ENCODE measurements at places on chromosomes 12 and 14.
A peak's percentile ranks its signal among the peaks of the same experiment; 100 is the strongest.

- peak; percentile 9 for DNase-seq
Observed at GRCh38 chr14:29654901-29655550, 272.6 kb downstream of the PRKD1 start.

DNA sequence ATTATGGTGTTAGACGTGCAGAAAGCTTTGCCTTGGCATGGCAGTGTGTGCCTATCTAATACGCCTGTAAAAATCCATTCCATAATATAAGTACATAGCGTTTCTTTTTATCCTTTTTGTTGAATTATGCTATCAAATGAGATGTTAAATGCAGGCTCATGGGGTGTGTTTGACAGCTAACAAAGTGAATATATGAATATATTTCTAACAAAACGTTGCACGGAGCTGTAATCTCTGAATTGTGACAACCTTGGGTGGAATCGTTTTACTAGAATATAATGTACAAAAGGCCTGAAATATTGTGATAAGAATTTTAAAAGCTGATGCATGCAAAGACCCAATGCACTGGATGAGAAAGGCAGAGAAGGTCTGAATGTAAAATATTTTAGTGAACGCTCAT lies 763.7 kb upstream of the TMEM132C start:
- no peak for DNase-seq

- DNase-seq, result no peak
Observed at GRCh38 chr12:13161172-13161571, 35.4 kb upstream of the EMP1 start.

DNA sequence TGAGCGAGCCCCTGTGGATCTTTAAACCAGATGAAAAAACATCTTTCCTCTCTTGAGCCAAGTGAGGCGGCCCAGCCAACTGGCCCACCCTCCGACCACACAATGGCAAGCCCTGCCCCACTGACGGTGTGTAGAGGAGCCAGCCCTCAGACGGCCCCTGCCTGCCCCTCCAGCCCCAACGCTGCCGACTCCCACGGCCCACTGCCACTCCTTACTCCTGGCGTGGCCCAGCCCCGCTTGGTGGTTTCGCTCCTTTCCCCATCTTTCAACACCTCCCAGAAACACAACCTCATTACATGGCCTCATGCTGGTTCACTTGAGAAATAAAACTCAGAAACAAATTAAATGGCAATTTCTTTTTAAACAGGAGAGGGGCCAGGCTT lies 80.6 kb upstream of the DICER1 start:
- no peak for DNase-seq

- no peak for DNase-seq
Observed at GRCh38 chr14:69316449-69317101, 56.6 kb downstream of the GALNT16 start.

GRCh38 chr14:94536836-94537235 lies 24.4 kb upstream of the SERPINA4 start:
- DNase-seq, result no peak

- no peak for DNase-seq
Observed at GRCh38 chr12:111283521-111283920, 85.4 kb downstream of the PHETA1 start.

DNA sequence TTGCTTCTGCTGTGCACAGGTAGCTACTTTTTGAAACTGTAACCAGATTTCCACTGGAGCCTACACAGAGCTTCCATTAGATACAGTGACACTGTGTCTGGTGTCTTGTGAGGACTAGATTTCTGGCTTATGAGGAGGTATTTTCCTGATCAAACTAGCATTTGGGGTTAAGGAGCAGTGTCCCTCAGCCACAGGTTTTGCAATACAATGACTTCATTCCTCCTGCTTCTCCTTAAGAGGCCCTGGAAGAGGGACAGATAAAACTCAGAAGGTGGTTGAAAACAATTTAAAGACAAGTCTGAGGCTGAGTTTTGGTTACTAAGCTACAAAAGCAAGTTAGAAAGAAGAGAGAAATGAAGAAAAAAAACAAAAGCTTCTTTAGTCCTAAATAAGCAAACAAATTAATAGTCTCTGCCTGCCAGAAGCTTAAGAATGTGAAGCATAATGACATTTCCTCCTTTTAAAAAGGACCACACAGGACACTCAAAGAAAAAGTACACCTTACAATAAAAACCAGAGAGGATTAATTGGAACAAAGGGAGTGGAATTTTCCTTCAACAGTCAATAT lies 53.0 kb downstream of the PKP2 start:
- DNase-seq, result no peak

DNA sequence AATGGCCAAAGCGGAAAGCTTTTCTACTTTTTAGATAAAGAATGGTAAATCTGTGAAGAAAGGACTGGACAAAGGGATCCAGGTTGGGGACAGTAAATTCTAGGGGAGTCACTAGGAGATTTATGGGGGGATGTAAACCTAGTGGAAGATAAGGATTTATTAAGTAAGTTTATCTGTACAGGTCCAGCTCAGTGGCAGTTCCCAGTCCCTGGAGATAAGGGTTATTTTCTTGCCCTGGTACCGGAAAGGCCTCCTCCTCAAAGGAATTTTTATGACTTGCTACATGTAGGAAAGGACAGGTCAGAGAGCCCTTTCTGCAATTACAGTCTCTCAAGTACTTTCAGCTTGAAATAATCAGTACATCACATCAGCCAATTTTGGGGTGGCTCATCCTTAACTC lies 72.6 kb upstream of the BICD1 start:
- no peak for DNase-seq

GRCh38 chr14:77547512-77548180 lies 49.0 kb upstream of the ISM2 start:
- DNase-seq, result no peak

DNA sequence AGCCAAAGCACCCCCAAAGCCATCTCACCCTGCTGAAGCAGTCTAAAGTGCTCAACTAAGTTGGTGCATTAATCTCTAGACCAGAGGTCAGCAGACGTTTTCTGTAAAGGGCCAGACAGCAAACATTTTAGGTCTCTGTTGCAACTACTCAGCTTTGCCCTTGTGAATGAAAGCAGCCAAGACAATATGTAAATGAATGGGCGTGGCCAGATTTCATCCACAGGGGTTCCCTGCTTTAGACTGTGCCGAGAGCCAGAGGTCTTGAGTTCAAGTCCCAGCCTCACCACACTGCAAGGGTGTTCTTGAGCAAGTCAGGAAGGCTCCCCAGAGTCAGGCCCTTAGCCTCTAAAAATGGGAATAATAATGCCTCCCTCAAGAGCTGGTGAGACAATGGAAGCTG lies 166.2 kb downstream of the CHST11 start:
- no peak for DNase-seq

DNA sequence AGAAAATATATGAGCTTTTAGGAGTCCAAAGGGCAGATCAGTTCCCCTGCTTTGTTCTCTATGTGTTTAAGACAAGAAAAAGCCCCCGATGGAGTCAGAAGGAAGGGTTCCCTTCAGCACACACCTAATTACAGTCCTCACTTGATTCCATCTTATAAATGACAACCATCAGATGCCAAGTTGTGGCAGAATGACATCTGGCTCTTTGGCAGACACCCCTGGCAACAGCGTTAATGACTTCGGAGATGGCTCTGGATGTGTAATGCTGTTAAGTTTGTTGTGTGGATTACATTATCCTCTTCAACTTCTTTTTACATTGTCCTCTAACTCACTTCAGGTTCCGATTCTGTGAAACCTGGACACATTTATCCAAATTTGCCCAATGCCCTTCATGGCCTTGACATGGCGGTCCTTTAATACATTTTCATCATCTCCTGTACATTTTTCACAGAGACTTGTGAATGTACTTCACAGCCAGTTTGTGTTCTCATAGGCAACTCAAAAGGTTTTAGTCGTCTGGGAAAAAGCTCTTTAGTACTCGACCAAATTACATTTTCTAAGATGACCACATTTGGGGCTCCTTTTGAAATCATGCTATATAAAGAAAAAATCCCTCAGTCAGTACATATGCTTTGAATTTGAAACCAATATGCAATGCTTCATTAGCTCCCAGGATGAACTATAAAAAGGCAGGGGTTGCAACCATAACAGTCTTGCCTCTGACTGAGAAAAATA lies 667.8 kb downstream of the NOVA1 start:
- no peak for DNase-seq

Measured in NCI-H2029 (cell line).